ENCODE measurements at places on chromosomes 12 and 14. TPM values are rescaled to one million over a fixed set of nuclear protein-coding genes. Genes with fewer than 3 reads are reported as not detected.
A peak's percentile ranks its signal among the peaks of the same experiment; 100 is the strongest.

Gene MRPL42
- total RNA-seq = 43.9 TPM

Gene KCTD10
- 42.3 TPM for total RNA-seq

Gene FGD6
- 19.9 TPM for total RNA-seq

DNA sequence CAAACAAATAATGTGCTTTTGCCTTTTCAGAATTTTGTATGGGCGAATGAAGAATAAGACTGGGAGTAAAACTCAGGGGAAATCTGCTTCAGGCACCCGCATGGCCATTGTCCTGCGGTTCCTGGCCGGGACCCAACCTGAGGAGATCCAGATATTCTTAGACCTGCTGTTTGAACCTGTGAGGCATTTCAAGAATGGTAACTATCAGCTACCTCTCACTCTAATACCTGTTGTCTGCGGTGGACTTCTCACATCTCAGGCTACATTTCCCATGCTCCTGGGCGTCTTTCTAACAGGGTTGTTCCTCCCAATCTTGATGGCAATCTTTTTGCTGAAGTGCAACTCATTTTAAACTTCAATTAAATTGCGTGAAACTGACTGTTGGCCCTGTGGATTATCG lies 47.1 kb downstream of the UTP20 start:
- DNase-seq = no peak

DNA sequence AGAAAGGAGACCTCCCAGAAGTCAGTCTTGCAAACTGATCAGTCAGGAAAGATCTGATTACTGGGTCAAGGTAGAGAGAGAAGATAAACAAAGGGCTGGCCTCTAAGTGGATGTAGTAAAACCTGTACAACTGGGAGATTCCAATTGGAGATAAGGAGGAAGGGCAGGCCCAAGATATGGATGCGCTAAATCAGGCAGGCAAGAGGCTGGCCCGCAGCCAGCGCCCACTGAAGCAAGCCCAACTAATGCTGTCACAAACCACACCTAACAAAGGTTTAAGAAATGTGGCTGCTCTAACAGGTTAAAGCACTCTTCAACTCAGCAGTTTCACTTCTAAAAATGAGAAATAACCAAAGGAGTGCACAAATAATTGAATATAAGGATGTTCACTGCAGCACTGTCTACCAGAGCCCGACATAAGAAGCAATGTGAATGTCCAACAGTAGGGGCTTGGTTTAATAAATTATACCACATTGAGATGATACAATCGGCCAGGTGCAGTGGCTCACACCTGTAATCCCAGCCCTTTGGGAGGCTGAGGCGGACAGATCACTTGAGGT lies 4.7 kb downstream of the GLTP start:
- no peak for DNase-seq

DNA sequence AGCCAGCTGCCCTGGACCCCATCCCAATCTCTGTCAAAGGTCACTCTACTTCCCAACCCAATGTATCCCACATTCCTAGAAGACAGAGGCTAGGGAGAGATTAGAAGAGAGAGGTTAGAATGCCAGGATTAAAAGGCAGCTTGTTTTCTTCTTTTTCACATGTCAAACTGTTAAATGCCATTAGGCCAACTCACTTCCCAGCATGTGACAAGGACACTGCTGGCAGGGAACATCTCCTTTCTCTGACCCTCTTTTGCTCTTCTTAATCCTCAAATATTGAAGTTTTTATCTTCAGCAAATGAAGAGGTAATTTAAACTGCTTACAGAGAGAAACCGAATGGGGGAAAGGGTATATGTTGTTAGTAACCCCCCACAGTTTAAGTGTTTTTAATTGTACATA lies 89.1 kb downstream of the BBS10 start:
- no peak for DNase-seq

GRCh38 chr14:51422704-51423103 lies 182.7 kb downstream of the TMX1 start:
- no peak for DNase-seq

DNA sequence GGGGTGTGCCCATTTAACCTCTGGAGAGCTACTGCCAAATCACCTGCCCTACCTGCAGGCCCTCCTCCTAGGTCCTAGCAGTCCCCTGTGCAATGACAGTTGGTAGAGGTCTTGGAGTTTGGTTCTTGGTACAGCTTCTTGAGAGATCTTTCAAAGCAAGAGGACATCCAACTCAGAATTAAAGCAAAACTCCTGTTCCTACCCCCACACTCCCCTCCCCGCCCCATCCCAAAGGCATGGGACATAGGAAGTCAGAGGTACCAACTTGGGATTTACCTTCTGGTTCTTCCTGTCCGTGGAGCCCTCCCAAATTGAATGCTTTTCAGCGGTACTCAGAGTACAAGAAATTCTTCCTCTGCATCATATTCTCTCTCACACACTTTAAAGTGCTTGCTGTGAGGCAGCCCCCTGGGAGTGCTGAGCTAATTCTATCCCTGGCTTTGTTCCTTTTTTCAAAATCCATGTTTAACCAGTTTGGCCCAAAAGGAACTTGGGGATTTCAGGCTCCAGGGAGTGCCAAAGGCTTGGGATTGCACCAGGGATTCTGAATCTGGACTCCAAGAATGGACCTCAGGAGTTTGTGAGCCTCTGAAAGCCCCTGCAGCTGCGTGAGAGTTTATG lies 40.8 kb downstream of the GALNT16 start:
- DNase-seq = peak; percentile 22

DNA sequence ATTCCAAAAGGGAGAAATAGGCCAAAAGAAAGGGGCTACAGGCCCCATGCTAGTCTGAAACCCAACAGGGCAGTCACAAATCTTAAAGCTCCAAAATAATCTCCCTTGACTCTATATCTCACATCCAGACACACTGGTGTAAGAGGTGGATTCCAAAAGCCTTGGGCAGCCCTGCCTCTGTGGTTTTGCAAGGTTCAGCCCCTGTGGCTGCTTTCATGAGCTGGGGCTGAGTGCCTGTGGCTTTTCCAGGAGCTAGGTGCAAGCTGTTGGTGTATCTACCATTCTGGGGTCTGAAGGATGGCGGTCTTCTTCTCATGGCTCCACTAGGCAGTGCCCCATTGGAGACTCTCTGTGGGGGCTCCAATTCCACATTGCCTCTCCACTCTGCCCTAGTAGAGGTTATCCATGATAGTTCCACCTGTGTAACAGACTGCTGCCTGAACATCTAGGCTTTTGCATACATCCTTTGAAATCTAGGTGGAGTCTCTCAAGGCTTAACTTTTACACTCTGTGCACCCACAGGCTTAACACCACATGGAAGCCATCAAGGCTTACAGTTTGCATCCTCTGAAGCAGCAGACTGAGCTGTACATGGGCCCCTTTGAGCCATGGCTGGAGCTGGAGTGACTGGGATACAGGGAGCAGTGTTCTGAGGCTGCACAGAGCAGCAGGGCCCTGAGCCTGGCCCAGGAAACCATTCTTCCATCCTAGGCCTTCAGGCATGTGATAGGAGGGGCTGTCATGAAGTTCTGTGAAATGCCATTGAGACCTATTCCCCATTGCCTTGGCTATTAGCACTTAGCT lies 66.5 kb upstream of the ABCD2 start:
- no peak for DNase-seq

DNA sequence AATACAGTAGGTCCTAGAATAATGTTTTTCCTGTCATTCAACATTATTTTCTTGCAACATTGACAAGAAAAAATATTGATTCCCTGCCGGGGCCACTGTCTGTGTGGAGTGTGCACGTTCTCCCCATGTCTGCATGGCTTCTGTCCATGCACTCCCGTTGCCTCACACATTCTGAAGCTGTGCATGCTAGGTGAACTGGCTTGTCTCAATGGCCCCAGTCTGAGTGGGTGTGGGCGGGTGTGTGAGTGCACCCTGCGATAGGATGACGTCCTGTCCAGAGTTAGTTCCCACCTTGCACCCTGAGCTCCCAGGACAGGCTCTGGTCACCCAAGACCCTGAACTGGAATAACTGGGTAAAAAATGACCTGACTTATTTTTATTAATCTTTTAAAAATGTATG lies 186.1 kb downstream of the CAND1 start:
- no peak for DNase-seq

- no peak for DNase-seq
Observed at GRCh38 chr12:59007620-59008019, 87.3 kb upstream of the LRIG3 start.

DNA sequence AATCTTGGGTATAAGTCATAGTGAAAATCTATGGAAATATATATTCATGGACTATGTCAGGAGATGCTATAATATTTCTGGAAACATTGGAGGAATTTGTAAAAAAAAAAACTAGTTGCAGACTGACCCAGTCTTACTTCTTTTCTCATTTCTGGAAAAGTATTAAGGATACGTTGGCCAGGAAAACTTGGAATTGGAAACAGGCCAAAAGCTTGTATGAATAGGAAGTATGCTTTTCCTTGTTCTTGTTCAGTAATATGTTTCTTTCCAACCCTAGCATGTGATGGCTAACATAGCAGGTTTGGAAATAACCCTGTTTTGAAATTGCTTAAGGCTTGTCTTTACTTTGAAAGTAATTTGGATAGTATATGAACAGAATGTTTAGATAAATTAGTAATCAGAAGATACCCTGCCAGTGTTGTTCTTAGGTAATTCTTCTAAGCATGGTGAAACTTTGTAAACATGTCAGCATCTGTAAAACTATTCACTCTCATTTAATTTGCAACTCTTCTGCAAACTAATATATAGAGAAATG lies 316.2 kb downstream of the NPAS3 start:
- DNase-seq = no peak

GRCh38 chr12:110314308-110314707 lies 33.3 kb downstream of the ATP2A2 start:
- no peak for DNase-seq

DNA sequence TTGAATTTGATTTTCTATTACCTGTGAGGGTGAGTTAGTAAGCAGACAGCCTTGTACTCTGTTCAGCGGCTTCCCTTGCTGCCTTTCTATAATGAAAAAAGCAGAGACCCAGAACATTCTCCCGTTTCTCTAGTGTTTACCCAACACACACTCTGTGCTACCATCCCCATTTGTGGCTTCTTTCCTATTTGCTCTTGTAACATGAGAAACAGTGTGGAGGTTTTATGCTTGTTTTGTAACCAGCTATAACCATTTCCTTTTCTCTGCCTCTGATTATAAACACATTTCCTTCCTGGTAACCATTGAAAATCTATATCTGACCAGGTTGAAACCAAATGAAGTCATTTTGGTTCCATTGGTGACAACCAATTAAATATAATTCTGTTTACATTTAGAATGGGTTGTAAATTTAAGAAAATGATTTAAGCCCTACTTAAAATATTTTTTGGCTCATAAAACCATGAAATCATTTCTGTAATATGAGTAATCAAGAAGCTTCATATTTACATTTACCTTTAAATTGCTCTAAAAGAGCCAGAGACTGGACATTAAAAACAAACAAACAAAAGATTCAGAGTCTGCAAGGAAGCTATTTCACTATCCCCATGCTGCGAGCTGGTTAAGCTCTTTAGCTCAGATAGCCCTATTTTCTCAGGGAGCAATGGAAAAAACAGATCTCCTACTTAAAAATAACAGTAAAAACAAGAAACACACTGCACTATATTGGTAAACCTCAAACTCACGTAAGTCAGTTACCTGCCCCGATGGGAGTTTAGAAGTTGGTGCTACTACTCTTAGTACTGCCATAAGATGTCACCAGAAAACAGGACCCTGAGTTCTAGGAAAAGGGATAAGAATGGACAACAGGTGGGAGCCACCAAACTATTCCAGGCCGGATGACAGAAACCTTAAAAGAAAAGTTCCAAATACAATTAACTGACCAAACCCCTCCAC lies 206.5 kb upstream of the EEA1 start:
- no peak for DNase-seq

DNA sequence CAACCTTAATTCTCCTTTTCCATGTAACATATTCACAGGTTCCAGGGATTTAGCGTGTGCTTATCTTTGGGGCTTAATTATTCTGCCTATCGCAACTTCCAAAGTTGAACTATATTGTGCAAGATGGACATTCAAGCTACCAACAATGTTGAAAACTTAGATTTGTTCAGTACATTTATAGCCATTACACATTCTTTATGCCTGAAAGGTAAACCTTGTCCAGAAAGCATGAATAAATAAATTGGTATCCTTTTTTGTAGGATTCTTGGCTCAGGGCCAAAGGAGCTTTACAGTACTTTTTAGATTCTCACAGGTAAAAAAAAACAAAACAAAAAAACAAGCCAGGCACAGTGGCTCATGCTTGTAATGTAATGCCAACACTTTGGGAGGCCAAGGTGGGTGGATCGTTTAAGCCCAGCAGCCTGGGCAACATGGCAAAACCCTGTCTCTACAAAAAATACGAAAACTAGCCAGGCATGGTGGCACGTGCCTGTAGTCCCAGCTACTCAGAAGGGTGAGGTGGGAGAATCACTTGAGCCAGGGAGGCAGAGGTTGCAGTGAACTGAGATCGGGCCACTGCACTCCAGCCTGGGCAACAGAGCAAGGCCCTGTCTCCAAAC lies 3.3 kb downstream of the C12orf56 start:
- DNase-seq = no peak

DNA sequence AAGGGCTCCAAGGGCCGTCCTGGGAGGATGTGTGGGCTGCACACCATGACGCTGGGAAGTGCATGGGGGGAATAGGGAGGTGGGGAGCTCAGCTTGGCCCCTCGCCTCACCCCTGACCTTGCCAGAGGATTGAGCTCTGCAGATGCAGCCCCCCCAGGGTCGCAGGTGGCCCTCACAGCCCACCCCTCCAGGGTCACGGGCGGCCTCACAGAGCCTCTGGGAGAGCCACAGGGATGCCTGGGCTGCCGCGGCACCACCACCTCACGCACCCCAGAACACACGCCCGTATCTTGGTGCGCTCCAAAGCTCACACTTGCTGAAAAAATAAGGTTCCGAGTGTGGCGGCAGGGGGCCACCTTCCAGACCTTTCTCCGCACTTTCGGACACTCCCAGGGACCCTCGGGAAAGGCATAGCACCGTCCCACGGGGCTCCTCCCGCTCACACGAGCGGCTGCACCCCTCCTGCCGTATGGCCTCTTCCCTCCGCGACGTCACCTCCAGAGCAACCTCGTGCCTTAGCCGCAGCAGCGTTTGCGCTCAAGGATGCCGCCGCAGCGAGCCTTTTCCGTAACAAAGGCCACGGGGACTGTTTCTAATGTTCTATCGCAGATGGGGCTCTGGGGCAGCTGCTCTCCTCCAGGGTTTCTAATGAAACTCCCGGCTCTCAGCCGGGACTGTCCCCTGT lies 9.9 kb upstream of the FBRSL1 start:
- DNase-seq = no peak

DNA sequence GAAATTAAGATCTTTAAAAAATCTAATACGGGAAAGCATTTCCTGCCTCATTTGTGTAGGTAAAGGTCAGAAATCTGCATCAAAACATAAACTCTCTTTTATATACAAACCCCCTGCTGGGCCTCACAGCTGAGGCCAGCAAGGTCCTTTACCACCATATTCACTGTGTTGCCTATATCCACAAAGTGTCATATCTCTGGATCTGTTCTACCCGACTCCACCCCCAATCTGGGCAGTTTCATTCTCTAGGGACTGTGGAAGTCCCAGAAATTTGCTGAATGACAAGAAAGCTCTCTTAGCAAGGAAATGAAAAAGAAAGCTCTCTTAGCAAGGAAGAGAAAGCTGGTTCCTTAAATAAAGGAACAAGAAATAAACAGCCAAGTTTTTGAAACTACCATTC lies 301.7 kb downstream of the KCNH5 start:
- no peak for DNase-seq

GRCh38 chr14:21924479-21924878 lies 250.9 kb upstream of the OR4E1 start:
- DNase-seq = no peak

Measured in cardiac septum (tissue), 1 donor.